CD8-positive, alpha-beta T cell (primary cell): ENCODE measurements at places on chromosomes 13 and 19.
A peak's percentile ranks its signal among the peaks of the same experiment; 100 is the strongest.

DNA sequence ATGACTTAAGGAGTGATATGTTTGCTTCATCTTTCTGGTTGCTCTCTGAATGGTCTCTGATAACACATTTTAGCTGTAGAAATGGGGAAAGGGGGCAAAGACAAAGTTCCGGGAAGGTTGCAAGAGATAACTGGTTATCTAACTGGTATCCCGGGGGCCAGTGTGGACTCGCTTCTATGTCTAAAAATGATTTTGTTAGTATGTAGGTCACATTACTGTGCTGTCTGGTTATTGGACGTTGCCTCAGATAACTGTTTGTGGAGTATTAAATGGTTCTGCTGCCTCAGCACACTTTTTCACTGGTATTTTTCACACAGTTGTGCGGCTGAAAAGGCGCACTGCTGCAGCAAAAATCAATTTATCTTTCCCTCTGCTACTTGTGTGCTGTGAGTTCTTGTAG, 63.0 kb upstream of the ZNF536 start:
- no peak for DNase-seq

- DNase-seq = no peak
These were observed 1505.1 kb upstream of the SLC10A2 start for GRCh38 chr13:104571161-104571892.

- DNase-seq = no peak
These were observed 574 bp downstream of the MKNK2 start for GRCh38 chr19:2050349-2050990.

- DNase-seq = peak; percentile 40
These were observed 8.9 kb upstream of the DGKH start for GRCh38 chr13:42039457-42039945.
